IMR-90 (cell line): ENCODE measurements at places on chromosomes 2 and 18. TPM values are rescaled to one million over a fixed set of nuclear protein-coding genes. Genes with fewer than 3 reads are reported as not detected.
A peak's percentile ranks its signal among the peaks of the same experiment; 100 is the strongest.

GRCh38 chr2:36912695-36913094 lies 53.6 kb downstream of the STRN start:
- H3K4me3 ChIP-seq, result no peak overlapping the region
- H3K27ac ChIP-seq, result no peak overlapping the region
- peak; percentile 83 for DNase-seq
- H3K4me1 ChIP-seq, result no peaks in the 10 kb centered on the region; the same call in 1 of the 2 replicates
- no peaks in the 10 kb centered on the region for H3K27me3 ChIP-seq

DNA sequence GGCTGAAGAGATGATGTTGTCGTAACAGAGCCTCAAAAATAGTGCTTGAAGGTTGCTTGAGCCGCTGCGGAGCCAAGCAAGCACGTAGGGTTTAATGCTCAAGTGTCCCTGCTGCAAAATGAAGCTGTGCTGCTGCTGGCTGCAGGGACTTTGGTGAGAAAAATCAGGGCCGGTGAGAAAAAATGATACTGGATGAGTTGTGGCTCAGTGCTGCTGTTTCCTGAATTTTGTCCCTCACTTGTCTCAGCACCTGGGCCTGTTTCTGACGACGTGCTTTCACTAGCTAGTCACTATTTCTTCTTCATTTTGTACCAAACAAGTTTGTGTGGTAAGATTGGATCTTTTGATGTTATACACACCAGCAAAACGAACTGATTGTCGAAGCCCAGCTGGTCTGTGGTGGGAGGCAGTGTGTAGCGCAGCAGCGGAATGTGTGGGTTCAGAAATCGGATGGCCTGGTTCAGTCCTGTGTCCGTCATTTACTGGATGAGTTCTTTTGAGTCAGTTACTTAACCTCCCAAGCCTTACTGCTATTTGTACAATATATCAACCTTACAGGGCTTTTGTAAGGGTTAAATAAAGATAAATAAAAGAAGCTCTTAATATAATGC lies 172.8 kb upstream of the FOSL2 start:
- no peaks in the 10 kb centered on the region for H3K27me3 ChIP-seq
- H3K4me1 ChIP-seq, result peaks cover 7% of the 10 kb centered on the region
- DNase-seq, result no peak
- H3K27ac ChIP-seq, result no peak overlapping the region

DNA sequence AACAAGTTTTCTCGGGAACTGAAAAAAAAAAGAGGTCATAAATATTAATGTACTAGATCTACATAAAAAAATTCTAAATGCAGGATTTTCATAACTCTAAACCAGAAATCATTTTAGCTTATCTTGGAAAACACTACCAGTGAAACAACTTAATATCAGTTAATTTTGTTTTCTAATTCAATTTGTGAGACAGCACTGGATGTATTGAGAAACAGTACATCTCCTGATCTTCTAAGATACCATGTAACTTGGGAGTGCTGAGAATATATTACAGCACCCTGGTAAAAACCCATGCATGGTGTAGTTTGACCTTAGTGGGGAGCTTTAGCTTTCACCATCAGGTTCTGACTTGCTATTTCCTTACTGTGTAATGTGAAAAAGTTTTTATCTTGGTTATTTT lies 129.6 kb downstream of the NRXN1 start:
- H3K4me1 ChIP-seq, result no peaks in the 10 kb centered on the region
- no peaks in the 10 kb centered on the region for H3K27me3 ChIP-seq
- H3K27ac ChIP-seq, result no peak overlapping the region

DNA sequence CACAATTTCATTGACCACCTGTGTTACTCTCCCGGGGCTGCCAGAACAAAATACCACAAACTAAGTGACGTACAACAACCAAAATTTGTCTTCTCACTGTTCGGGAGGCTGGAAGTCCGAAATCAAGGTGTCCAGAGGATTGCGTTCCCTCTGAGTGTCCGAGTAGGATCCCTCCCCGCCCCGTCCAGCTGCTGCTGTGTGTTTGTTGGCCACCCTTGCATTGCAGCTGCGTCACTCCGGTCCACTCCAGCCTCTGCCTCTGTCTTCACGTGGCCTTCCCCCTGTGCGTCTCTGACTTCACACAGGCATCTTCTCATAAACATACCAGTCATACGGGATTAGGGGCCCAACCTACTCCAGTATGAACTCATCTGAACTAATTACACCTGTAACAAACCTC lies 251.8 kb upstream of the SMIM21 start:
- H3K4me3 ChIP-seq, result no peak overlapping the region
- no peak overlapping the region for H3K27ac ChIP-seq
- H3K27me3 ChIP-seq, result no peaks in the 10 kb centered on the region

GREB1 gene
- 0.05 TPM in 1 of 2 replicates, not detected in the other for polyA plus RNA-seq

DNA sequence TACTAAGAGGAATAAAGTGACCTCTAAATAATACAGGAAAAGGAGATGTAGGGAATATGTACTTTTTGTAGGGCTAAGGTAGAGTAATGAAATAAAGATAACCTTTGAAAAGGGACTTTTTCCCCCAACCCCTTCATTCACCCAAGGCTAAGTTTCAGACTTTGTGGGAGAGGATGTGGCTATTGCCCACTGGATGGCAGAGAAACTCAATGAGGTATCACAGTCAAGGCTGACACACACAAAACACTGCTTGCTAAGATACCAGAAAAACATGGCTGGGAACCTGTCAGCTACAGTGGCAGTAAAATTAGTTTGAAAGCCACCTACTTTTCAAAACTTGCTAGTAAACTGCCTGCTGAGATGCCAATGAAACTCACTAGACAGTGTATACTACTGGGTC lies 158.8 kb upstream of the WDSUB1 start:
- H3K27me3 ChIP-seq, result no peaks in the 10 kb centered on the region
- peaks cover 2% of the 10 kb centered on the region; the same call in 1 of the 2 replicates for H3K4me1 ChIP-seq
- peaks cover 24% of the 10 kb centered on the region for H3K36me3 ChIP-seq
- no peak for DNase-seq

DNA sequence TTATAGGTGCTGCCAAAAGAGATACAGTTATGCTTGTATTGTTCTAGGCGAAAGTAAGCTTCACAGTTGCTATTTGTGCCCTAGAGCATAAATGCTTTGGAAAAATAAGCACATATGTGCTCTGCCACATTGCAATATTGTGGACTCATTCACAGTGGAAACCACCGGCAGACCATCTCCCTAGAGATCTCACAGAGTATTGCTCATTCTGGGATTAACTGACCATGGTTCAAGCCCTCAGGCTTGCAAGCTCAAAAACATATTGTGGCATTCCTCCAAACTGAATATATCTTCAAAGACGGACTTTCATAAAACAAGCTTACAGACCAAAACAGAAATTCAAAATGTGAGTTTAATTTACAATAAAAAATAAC lies 158.2 kb upstream of the CCDC150 start:
- no peak overlapping the region for H3K27ac ChIP-seq
- peak; percentile 56 for DNase-seq
- no peak overlapping the region for H3K4me3 ChIP-seq

DNA sequence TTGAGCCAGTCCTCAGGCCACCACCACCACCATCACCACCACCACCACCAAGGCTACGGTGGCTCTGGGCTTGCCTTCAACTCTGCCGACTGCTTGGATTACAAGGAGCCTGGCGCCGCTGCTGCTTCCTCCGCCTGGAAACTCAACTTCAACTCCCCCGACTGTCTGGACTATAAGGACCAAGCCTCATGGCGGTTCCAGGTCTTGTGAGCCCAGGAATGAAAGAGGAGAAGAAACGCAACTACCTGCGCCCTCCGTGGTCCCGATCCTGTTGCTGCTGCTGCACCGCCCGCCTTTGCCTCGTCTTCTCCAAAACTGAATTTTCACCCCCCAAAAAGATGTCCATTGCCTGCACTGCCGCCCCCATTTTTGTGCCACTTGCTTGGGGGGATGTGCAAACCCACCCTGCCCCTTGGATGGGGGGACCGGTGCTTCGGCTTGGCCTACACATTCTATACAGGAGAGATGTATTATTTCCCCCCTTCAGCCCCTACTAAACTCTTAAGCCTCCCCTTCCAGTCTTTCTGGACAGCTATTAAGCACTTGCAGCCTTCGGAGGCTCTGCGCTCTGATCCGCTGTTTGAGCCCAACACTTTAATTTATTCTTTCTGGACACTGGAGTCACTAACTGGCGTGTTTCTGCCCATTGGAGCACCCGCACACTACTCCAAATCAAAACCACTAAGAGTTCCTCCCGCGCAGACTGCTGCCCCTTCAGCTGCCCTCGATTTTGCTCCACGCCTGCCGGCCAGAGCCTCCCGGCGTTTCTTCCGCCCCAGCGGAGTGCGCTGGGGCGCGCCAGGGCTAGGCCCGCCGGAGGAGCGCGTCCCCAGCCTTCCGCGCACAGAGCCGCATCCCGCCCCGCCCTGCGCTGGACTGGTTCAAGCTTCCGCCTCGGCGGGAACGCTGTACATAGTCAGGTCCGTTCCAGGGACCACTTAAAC lies 5.7 kb downstream of the OTX1 start:
- peaks cover 2% of the 10 kb centered on the region; the same call in 1 of the 2 replicates for H3K4me1 ChIP-seq
- H3K4me3 ChIP-seq, result no peak overlapping the region
- H3K27ac ChIP-seq, result no peak overlapping the region
- peaks cover 89% of the 10 kb centered on the region for H3K27me3 ChIP-seq
